Progenitor cell of endocrine pancreas (in vitro differentiated cells): ENCODE measurements at places on chromosomes 1 and 21. TPM values are rescaled to one million over a fixed set of nuclear protein-coding genes. Genes with fewer than 3 reads are reported as not detected.

GRCh38 chr1:208476846-208477170 lies 232.6 kb upstream of the PLXNA2 start:
- H3K36me3 ChIP-seq, result no peaks in the 10 kb centered on the region
- H3K4me3 ChIP-seq, result no peak overlapping the region
- no peak for DNase-seq
- peaks cover 23% of the 10 kb centered on the region for H3K27me3 ChIP-seq
- peaks cover 7% of the 10 kb centered on the region for H3K4me1 ChIP-seq
- H3K27ac ChIP-seq, result no peak overlapping the region

SPATA46 gene
- total RNA-seq, result not detected in 2 replicates

FTCD gene
- 48.4 and 49.3 TPM in 2 replicates for total RNA-seq

ADAMTS4 gene
- total RNA-seq, result 0.22 and 0.24 TPM in 2 replicates

DNA sequence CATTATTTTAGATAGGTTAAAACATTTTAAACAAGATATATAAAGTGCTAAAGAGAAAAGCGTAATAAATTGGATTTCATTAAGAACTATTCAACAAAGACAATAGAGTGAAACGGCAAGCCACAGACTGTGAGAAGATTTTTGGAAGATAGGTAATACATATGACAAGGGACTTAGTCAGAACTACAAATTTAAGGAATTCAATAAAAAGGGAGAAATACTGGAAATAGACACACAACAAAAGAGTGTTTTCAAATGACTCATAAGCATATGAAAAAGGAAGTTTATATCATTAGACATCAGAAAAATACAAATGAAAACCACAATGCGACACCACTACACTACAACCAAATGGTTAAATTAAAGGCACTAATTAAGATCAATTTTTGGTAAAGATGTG lies 90.5 kb downstream of the GDAP2 start:
- H3K27me3 ChIP-seq, result peaks cover 25% of the 10 kb centered on the region
- no peaks in the 10 kb centered on the region for H3K4me1 ChIP-seq
- peaks cover 6% of the 10 kb centered on the region for H3K36me3 ChIP-seq
- H3K27ac ChIP-seq, result no peak overlapping the region

DNA sequence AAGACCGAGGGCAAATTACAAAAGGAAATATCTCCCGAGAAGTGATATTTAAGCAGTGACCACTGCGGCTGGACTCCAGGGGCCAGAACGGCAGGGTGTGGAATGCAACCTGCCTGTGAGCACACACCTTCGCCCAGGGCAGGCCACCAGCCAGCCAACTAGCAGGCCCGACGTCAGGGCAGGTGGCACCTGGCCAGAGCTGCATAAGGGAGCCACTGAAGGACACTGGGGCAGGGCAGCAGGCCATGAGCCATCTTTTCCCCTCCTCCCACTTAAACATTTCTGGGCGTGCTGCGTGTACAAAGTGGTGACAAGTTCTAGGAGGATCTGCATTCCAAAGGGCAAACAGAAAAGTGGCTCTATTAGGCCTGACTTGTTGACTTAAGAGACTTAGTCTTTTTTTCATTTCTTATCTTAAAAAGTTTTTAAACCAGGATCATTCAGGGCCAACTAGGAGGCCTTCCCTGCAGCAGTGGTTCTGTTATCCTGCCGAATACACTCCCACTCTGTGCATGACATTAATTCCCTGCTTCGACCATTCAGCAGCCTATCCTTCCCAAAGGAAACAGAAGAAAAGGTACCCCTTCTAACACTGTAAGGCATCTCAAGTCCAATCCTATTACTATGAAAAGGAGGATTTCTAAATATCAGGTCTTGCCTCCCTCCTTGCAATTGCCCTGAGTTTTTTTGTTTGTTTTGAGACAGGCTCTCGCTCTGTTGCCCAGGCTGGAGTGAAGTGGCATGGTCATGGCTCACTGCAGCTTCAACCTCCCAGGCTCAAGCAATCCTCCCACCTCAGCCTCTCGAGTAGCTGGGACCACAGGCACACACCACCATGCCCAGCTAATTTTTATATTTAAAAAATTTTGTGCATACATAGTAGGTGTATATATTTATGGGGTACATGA lies 96.3 kb downstream of the BCAR3 start:
- H3K27me3 ChIP-seq, result no peaks in the 10 kb centered on the region
- H3K4me1 ChIP-seq, result peaks cover 27% of the 10 kb centered on the region
- H3K27ac ChIP-seq, result peak overlapping the region; percentile 98

DNA sequence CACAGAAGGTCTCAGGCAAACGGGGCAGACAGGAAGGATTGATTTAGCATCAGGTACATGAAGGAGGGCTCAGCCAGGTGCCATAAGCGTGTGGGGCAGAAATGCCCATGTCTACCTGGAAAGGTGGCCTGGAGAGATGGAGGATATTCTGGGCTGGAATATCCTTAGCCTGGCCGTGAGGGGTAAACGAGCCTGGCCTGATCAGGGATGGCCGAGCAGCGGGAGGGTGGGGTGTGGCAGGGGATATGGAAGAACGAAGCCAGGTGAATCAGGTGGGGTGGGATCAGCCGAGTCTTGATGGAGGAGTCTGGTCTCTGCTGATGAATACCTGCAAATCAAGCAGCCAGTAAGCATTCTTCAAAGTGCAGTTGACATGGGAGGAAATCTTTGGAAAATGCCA lies 35.5 kb upstream of the TTC22 start:
- peaks cover 9% of the 10 kb centered on the region for H3K27me3 ChIP-seq
- H3K4me3 ChIP-seq, result no peak overlapping the region

- peak; percentile 42 for DNase-seq
- H3K27ac ChIP-seq, result peak overlapping the region; percentile 89
- H3K4me3 ChIP-seq, result peak overlapping the region; percentile 69
- H3K4me1 ChIP-seq, result peaks cover 8% of the 10 kb centered on the region
- no peaks in the 10 kb centered on the region for H3K27me3 ChIP-seq
Observed at GRCh38 chr1:77687519-77687906, 5.1 kb upstream of the ZZZ3 start.

- H3K36me3 ChIP-seq, result peaks cover 28% of the 10 kb centered on the region
- DNase-seq, result no peak
- H3K27ac ChIP-seq, result peak overlapping the region; percentile 13
Observed at GRCh38 chr1:178821134-178821866, 49.6 kb downstream of the ANGPTL1 start.

- peaks cover 37% of the 10 kb centered on the region for H3K4me1 ChIP-seq
- no peak for DNase-seq
Observed at GRCh38 chr1:156704930-156705320, 458 bp downstream of the CRABP2 start.

DNA sequence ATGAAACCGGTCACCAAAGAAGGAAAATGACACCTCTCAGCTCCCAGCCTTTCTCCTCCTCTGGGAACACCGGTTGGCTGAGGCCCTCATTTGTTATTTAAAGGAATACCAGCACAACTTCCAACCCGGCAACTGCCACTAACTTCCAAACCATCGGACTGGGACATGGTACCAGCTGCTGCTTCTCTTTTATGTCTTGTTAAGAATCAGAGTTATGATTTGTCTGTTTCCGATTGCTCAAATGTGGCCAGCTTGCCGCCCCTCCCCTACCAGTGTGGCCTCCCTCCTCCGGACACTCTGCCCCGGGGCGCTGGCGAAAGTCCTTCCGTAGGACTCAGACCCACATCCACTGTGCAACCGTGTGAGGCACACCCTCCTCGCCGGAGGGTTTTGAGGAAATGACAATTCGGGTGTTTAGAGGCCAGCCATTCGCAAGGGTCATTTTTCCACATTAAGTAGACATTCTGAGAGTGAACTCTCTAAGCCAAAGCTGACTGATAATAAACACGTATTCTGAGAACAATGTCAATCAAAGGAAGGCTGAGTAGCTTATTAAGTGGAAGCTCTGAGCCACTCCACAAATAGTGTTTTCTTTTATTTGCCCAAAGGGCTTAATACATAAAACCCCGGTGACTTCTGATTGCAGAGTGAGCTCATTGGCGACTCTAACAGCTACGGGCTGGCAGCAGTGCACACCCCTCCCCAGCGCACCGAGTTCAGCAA lies 5.5 kb downstream of the RIPK4 start:
- H3K36me3 ChIP-seq, result peaks cover 5% of the 10 kb centered on the region
- DNase-seq, result no peak
- H3K4me1 ChIP-seq, result peaks cover 53% of the 10 kb centered on the region
- no peaks in the 10 kb centered on the region for H3K27me3 ChIP-seq
- H3K27ac ChIP-seq, result peak overlapping the region; percentile 92
- peak overlapping the region; percentile 68 for H3K4me3 ChIP-seq

GRCh38 chr1:67313934-67314671 lies 6.4 kb downstream of the IL12RB2 start:
- no peaks in the 10 kb centered on the region for H3K36me3 ChIP-seq
- no peak overlapping the region for H3K4me3 ChIP-seq
- peaks cover 2% of the 10 kb centered on the region for H3K4me1 ChIP-seq
- H3K27me3 ChIP-seq, result peaks cover 26% of the 10 kb centered on the region
- DNase-seq, result no peak

OR14K1 gene
- 0.33 TPM in 1 of 2 replicates, not detected in the other for total RNA-seq

- H3K36me3 ChIP-seq, result no peaks in the 10 kb centered on the region
- peaks cover 27% of the 10 kb centered on the region for H3K4me1 ChIP-seq
- no peak for DNase-seq
- peaks cover 2% of the 10 kb centered on the region for H3K27me3 ChIP-seq
- H3K27ac ChIP-seq, result no peak overlapping the region
Observed at GRCh38 chr1:112393631-112393974, 2.4 kb upstream of the CTTNBP2NL start.

GRCh38 chr1:53025034-53025768 lies 36.8 kb upstream of the PODN start:
- no peak overlapping the region for H3K27ac ChIP-seq
- H3K4me3 ChIP-seq, result no peak overlapping the region
- no peaks in the 10 kb centered on the region for H3K4me1 ChIP-seq
- H3K27me3 ChIP-seq, result no peaks in the 10 kb centered on the region
- no peak for DNase-seq

DNA sequence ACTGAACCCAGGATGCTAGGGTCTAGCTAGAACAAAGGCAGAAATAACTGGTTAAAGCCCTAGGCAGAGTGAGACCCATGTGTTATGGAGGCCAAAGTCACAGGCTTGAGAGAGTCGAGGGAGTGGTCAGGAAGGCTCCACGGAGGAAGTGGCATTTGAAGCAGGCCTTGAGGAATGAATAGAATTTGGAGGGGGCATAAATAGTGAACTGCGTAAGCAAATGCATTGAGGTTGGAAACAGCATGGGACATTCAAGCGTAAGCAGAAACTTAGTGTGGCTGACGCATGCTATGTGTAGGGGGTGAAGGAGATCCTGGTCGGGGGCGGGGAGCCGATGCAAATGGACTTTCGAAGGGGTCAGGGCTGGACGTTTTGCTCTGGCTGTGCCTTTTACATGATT lies 11.5 kb downstream of the AZIN2 start:
- no peak for DNase-seq
- H3K4me1 ChIP-seq, result no peaks in the 10 kb centered on the region
- peaks cover 6% of the 10 kb centered on the region for H3K27me3 ChIP-seq
- H3K27ac ChIP-seq, result no peak overlapping the region
- no peak overlapping the region for H3K4me3 ChIP-seq

DNA sequence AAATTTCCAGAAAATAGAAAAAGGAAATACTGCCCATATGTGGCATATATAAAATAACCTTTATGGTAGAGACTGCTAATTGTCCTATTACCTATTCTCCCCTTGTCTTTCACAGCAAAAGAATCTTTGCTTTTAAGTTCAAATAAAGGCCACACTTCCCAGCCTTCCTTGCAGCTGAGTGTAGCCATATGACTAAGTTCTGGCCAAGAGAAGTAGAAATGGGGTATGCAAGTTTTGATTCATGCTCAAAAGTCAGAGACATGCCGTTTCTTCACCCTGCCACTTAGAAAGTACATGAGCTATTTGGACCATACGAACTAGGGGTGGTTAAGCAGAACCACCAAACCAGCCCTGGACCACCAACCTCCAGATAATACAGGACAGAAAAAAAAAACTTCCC lies 18.3 kb upstream of the S100A2 start:
- H3K4me3 ChIP-seq, result no peak overlapping the region
- peaks cover 8% of the 10 kb centered on the region for H3K4me1 ChIP-seq
- DNase-seq, result no peak
- H3K27me3 ChIP-seq, result no peaks in the 10 kb centered on the region
- H3K36me3 ChIP-seq, result no peaks in the 10 kb centered on the region
- no peak overlapping the region for H3K27ac ChIP-seq

ADAMTSL4 gene
- 5.5 and 6.9 TPM in 2 replicates for total RNA-seq

DNA sequence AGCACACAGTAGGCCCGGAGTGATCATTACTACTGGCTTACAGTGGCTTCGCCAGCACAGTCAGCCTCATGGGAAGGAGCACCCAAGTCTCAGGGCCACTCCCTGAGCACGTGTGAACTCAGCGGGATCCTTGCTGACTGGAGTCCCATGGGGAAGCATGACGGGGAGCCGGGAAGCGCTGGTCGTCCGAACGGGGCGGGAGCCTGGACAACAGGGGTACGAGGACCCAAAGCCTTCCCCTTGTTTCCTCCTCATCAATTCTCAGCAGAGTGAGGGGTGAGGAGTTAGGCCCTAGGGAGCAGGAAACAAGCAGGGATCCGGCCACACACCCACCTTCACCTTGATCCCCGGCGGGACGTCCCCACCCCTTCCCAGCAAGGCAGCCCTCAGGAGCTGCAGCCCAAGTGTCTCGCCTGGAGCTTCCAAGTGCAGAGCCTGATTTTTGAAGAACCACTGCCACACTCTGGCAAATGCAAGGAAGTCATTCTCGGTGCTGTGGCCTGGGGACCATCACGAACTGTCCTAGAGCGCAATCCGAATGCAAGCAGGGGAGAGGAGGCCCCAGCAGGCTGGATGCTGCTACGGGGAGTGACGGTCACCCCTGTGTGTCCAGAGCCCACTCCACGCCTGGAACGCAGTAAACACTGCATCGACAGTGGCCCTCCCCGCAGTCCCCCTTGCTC lies 35.5 kb downstream of the TOMM20 start:
- DNase-seq, result peak; percentile 40
- H3K27me3 ChIP-seq, result no peaks in the 10 kb centered on the region
- H3K36me3 ChIP-seq, result no peaks in the 10 kb centered on the region
- peaks cover 18% of the 10 kb centered on the region for H3K4me1 ChIP-seq
- no peak overlapping the region for H3K4me3 ChIP-seq

RNU1-4 gene
- 3,923 and 3,957 TPM in 2 replicates for total RNA-seq

ADCY10 gene
- 0.55 and 0.60 TPM in 2 replicates for total RNA-seq

DNA sequence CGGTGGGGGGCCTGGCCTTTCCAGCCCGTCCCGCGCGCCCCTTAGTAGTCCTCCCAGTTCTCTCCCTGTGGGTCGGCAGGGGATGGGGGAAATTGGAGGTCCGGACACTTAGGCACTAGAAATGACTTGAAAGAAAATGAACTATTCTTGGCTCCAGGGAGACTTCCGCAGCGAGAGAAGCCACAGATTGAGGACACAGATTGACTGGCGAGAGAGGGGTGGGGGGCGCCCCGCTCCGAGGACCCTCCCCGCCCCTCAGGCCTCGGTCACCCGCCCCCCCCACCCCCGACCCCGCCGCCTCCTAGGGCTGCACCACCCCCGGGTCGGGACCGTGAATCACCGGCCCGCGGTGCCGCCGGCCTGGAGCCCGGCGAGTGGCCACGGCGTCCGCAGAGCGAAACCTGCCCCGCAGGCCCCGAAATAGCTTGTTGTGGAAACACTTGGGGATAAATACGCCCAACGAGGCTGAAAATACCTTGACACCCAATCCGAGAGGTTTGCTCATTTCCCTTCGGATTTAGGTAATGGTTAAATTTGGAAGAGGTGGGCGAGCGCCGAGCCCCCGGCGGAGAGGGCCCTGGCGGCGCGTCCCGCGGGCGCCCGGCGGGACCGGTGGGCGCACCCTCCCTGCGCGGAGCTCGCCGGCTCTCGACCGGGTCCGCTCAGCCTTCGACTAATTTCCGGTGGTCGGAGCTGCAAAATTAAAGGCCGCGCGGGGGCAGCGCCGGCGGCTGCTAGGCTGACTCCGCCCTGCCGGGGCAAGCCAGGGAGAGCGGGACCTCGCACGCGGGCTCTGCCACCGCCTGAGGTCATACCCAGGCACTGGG lies at the start of gene GFI1:
GFI1 (minus strand) TSS at position 675 of the 827 bp plus-strand sequence. CDS start 3,438 bp downstream, outside the sequence.
- peaks cover 80% of the 10 kb centered on the region for H3K27me3 ChIP-seq
- peak within 1 kb of the TSS; percentile 66 for H3K4me3 ChIP-seq
- H3K36me3 ChIP-seq, result no peaks in the 10 kb centered on the region
- peaks cover 21% of the 10 kb centered on the region for H3K4me1 ChIP-seq
- peak; percentile 44 for DNase-seq
- H3K27ac ChIP-seq, result no peak within 1 kb of the TSS
